Activated T-cell treated with anti-CD3 and anti-CD28 coated beads for 48 hours (primary cell): ENCODE measurements at places on chromosomes 7 and 10.

GRCh38 chr7:123635551-123636359 lies 19.9 kb upstream of the LMOD2 start:
- DNase-seq: no peak

DNA sequence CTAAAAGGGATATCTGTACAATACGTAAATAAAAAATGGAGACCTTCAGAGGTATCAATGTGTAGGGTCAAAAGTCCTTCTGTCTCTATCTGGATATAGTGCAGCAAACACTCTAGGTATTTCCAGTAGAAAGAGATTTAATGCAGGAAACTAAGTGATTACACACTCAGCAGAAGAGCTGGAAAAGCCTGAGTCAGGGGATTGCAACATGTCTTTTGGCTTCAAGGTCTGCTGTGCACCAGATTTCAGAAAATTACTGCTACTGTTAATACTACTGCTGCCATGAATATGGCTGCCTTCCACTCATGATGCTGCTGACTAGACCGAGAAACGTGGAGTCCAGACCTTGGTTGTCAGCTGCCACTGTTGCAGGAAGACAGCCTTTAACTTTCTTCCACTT lies 94.9 kb upstream of the DLX6 start:
- DNase-seq: no peak

DNA sequence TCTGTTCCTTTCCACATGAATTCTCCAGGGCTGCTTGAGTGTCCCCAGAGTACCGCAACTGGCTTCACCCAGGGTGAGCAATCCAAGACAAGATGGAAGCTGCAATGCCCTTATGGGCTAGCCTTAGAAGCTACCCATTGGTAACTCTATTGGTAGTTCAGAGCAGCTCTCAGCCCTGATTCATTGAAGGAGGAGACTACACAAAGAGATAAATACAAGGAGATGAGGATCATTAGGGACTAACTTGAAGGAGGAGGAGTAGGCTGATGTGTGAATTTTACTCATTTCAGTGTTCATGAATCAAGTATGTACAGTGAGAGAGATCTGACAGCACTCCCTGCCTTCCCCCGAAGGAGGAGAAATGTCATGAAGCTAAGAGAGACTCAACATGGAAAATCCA lies 124.0 kb downstream of the REEP3 start:
- no peak for DNase-seq

GRCh38 chr10:70174058-70174741 lies 3.9 kb upstream of the SAR1A start:
- no peak for DNase-seq

- no peak for DNase-seq
Observed at GRCh38 chr10:54133203-54133602, 667.8 kb downstream of the PCDH15 start.

- DNase-seq: no peak
Observed at GRCh38 chr10:86389441-86390193, 23.0 kb upstream of the GRID1 start.

DNA sequence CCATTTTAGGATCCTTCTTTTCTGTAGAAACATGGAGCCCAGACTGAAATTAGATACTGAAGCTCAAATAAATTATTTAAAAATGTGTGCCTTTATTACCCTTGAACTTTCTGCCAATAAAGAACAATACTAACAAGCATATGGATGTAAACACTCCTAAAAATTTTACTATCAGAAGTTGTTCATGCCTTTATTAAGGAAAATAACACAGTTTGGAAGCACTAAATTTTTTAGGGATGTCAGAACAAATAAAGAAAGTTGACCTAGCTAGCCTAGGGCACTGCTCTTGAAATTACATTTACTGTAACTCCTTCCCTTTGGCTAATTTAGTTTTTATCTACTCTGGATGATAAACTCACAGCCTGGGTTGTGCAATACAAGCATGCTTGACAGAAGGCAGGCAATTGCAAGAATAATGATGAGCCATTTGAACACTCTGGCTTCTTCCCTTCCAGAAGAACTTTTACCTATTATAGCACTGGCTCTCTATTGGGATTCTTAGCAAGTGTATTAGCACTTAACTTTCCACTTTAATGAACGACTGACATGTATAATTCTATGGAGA lies 351.7 kb upstream of the C7orf33 start:
- DNase-seq: no peak

DNA sequence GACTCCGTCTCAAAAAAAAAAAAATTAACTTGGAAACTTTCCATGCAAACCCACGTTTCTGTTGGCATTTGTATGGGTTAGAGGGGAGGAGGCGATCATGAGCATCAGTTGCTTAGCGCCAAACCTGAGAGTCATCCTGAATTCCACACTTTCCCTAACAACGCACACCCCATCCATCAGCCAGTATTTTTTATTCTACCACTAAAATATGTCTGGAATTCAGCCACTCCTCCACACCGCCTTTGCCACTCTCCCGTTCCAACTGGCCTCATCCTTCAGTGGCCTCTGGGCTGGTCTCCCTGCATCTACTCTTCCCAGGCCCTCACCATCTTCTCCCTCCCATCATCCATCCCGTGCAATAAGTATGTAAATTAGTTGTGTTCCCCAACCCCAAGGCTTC lies 4.7 kb upstream of the LMBR1 start:
- no peak for DNase-seq

DNA sequence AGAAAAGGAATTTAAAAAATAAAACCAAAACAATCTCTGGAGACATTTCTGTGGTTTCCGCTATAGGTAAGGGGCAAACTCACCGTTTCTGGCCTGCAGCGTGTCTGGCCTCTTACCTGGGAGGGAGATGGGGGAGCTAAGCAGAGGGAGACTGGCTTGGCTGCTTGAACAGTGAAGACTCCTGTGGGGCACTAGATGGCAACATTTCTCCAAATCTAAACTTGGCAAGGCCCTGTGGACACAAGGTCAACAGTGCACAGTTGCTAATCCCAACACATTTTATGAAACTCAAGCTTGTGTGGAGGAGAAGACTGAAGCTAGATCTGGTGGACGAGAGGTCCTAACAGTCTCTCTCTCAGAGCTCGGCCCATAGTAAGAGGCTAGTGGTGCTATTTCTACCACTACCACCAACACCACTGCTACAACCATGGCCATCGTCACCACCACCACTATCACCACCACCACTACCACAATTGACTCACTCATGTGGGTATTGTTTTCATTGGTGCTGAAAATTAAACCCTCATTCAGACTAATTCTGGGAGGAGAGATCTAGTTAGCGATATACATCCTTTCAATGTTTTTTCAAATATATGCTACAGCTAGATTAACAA lies 28.4 kb upstream of the CDHR3 start:
- no peak for DNase-seq

- no peak for DNase-seq
Observed at GRCh38 chr10:50540069-50540825, 83.5 kb downstream of the SGMS1 start.

GRCh38 chr10:114626841-114627240 lies 31.2 kb downstream of the ABLIM1 start:
- DNase-seq: no peak

GRCh38 chr7:98562381-98562823 lies 54.7 kb upstream of the NPTX2 start:
- no peak for DNase-seq

DNA sequence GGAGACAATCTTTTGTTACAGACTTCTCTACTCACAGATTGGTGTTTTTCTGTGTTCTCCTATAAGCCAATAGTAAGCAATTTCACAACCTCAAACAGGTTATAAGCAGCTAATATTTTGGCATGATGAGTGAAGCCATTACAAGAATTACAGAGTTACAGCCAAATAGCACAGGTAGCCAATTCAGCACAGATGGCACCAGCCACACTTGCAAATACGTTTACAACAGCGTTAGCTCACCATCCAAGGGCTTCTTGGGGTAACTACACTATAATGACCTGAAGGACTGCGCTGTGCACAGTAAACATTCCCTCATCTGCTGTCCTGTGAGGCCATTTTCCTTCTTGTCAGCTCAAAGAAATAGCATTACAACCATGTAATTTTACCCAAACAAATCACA lies 428.6 kb downstream of the TCERG1L start:
- no peak for DNase-seq

DNA sequence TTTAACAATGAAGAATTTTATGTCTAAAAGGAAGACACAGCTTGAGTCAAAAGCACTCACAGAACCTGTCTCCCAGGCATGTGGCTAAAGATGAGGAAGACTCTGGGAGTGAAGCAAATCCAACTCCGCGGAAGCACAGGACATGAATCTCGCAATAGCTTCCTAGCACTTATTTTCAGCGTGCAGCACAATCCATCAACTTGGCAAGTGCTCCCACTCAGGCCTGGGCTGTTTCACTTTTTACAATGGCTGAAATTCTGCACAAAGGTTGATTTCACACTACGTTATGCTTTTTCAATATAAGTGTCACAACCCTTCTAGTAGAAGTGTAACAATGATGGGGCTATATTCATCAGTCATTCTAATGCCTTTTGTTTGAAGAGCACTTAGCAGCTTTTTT lies 180.2 kb downstream of the XPNPEP1 start:
- no peak for DNase-seq

DNA sequence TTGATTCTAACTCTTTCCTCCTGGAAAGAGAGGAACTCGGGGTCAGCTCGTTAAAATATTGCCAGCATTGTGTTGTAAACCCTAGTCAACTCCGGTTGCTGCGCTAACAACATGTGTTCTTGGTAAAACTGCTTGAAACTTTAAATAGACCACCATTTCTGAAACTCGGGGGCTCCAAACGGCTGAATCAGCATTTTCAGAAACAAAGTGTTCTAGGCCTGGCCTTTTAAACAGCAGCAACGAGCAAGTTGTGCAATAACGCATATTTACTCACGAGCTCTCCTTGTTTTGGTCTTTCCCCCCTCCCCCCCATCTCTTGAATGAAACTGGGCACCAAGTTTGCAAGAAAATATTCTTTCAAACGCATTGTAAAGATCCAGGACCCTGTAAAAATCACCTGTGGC lies 9.2 kb upstream of the GRB10 start:
- DNase-seq: no peak

DNA sequence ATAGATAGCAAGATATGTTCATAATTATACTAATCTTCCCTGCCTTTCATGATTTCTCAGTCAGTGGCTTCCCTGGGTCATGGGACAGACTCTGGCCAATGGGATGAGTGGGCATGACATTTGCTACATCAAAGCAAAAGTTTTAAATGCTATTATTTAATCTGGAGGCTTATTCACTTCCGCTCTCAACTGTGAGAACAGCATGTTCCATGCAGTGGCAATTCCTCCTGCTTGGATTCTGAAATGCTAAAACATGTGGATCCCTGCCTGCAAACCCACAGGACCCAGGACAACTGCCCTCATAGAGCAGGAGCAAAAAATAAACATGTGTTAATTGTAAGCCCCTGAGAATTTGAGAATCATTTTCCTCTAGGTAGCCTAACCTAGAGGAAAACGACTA lies 1412.4 kb upstream of the CELF2 start:
- no peak for DNase-seq

DNA sequence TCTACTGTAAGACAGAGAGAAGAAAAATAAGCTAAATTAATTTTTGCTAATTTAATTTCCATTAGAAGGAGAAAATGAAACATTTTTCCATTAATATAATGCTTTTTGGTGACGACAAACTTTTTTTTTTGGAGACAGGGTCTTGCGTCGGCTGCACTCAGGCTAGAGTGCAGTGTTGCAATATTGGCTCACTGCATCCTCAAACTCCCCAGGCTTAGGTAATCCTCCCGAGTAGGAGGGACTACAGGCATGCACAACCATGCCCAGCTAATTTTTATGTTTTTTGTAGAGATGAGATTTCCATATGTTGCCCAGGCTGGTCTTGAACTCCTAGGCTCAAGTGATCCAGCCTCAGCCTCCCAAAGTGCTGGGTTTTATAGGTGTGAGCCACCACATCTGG lies 229.8 kb upstream of the LRRN3 start:
- no peak for DNase-seq

- DNase-seq: peak; percentile 26
Observed at GRCh38 chr10:119090026-119090795, 9.6 kb upstream of the EIF3A start.

- DNase-seq: no peak
Observed at GRCh38 chr10:80460399-80461207, 6.5 kb downstream of the TSPAN14 start.

GRCh38 chr7:86733783-86734182 lies 90.1 kb downstream of the GRM3 start:
- DNase-seq: no peak

DNA sequence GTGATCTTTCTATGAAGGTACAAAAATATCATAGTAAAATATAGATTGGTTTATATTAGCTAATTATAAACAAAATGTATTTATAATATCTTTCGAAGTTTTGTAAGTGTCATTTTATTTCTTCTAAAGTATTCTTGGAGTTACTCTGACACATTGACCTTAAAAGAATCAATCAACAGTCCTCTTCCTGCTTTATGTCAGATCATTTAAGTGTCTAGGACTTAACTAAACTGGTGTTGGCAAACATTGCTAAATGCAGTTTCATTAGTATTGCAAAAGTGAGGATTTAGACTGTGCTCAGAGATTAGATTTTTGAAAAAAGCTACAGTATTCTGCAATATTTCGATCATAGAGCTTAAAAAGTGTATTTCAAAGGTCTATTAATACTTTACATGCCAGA lies 10.3 kb downstream of the GLCCI1 start:
- no peak for DNase-seq

GRCh38 chr10:9111976-9112375 lies 1057.5 kb downstream of the GATA3 start:
- no peak for DNase-seq

DNA sequence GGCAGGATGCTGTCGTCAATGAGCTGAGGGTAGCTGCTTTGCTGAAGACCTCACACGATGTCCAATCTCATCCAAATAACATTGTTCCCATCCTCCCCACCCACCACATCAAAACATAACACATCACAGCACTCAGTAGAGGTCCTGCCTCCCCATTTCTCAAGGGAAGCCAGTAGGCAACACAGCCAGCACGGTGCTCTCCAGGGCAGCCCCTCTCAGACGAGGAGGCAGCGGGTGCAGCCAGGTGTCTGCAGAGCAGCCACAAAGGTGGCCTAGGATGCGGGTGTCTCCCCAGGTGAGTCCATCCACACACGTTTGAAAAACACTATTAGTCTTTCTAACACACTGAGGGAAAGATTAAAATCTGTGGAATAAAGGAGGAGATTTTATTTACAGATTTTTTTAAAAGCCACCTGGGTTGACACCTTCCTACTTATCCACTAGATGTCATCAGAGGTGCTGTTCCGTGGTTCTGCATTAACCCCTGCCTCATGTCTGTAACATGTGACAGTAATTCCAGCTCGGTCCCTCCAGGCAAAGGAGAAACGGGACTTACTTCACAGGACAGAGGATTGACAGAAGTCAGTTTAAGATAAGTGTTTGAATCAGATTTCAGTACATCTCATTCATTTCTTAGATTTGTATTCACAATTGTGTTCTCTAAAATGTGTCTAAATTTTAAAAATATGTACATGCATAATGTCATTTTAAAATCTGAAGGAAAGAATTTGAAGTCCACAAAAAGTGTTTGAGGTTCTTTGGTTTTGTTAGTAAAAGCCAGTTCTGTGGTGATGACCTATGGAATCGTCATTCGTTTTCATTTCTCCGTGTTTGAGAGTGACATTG lies 68.0 kb downstream of the LANCL2 start:
- no peak for DNase-seq

DNA sequence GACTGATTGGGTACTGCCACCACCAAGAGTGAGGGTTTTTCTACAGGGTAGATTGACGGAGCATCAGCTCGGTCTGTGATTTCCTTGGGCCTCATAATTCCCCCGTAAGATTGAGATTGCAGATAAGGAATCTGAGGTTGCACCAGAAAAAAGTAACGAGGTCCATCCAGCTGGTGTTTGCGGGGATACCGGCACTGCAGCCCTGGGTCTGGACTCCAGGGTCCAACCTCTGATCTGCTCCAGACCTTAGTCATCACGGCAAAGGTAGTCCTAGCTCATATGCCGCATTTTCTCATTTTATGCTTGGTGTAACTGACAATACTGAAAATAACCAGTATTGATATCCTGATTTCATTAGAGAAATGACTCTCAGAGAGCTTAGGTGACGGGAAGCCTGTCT lies 3.9 kb downstream of the CARD11 start:
- no peak for DNase-seq
